ENCODE measurements at places on chromosomes 4 and X. TPM values are rescaled to one million over a fixed set of nuclear protein-coding genes. Genes with fewer than 3 reads are reported as not detected.

Gene NAAA
- total RNA-seq: 50.5 TPM

Gene DGKK
- total RNA-seq: not detected

Gene S100P
- 1.5 TPM for total RNA-seq

Gene DDX60
- 137 TPM for total RNA-seq

Gene LGI2
- total RNA-seq: not detected

Gene ARHGAP4
- 356 TPM for total RNA-seq

Gene ZNF185
- 1.6 TPM for total RNA-seq

Gene LPAR4
- not detected for total RNA-seq

Gene AKAP14
- total RNA-seq: not detected

Gene GC
- not detected for total RNA-seq

Gene CLIC2
- total RNA-seq: 1.3 TPM

Gene TMPRSS11F
- total RNA-seq: not detected

Gene SFRP2
- not detected for total RNA-seq

Gene ENPP6
- total RNA-seq: 1.5 TPM

Gene AMTN
- total RNA-seq: not detected

Gene CFAP47
- not detected for total RNA-seq

Gene FHDC1
- total RNA-seq: 0.22 TPM

Gene SLC6A14
- not detected for total RNA-seq

Gene PLS3
- total RNA-seq: 0.53 TPM

Gene GUCY2F
- total RNA-seq: not detected

Gene MAGEB6
- total RNA-seq: not detected

Gene GNRHR
- total RNA-seq: not detected

Gene SPATA18
- total RNA-seq: 0.09 TPM

Gene SORCS2
- total RNA-seq: not detected

Gene GAGE12J
- total RNA-seq: not detected

Gene IL1RAPL1
- not detected for total RNA-seq

Gene ATOH1
- not detected for total RNA-seq

Gene EVC2
- 0.68 TPM for total RNA-seq

Gene ATP2B3
- not detected for total RNA-seq

Gene MEPE
- total RNA-seq: not detected

Gene CD38
- total RNA-seq: 110 TPM

Gene SMAD1
- 0.25 TPM for total RNA-seq

Gene ZMAT1
- total RNA-seq: 12.9 TPM

Gene TCEAL9
- 1.5 TPM for total RNA-seq

Gene GPR82
- total RNA-seq: 1.1 TPM

Gene ANKRD50
- 0.28 TPM for total RNA-seq

Gene SPP1
- 19.4 TPM for total RNA-seq

Gene COL4A6
- not detected for total RNA-seq

Gene TLR10
- 0.26 TPM for total RNA-seq

Gene PABPC5
- total RNA-seq: not detected

Gene WAS
- total RNA-seq: 142 TPM

Gene CTAG2
- total RNA-seq: 17.1 TPM

Gene MAGEA2
- not detected for total RNA-seq

Gene SPANXN3
- total RNA-seq: not detected

Gene LRAT
- total RNA-seq: not detected

Gene EMCN
- total RNA-seq: not detected

Gene FAM53A
- total RNA-seq: 0.97 TPM

Gene P2RY8
- 87.6 TPM for total RNA-seq

Gene GPR50
- not detected for total RNA-seq

Gene NSUN7
- total RNA-seq: 0.25 TPM

Gene CLDN34
- not detected for total RNA-seq

Gene BST1
- 0.78 TPM for total RNA-seq

Gene BCLAF3
- total RNA-seq: 8.9 TPM

Gene ABRAXAS1
- total RNA-seq: 20.1 TPM

Gene IL2RG
- 389 TPM for total RNA-seq

Gene SULT1B1
- 2.8 TPM for total RNA-seq

Gene MFAP3L
- total RNA-seq: 1.6 TPM
